ENCODE measurements at places on chromosomes 1 and 21.

GRCh38 chr1:109621379-109622136 is 1.9 kb downstream of the AMPD2 start:
- DNase-seq = no peak

DNA sequence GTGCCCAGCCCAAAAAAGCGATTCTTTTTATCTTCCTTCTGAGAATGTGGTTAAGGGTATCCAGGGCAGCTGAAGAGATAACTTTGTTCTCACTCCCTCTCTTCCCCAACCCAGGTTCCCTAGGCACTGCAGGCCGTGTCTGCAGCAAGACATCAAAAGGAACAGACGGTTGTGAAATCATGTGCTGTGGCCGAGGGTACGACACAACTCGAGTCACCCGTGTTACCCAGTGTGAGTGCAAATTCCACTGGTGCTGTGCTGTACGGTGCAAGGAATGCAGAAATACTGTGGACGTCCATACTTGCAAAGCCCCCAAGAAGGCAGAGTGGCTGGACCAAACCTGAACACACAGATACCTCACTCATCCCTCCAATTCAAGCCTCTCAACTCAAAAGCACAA is 11.4 kb downstream of the WNT2B start:
- DNase-seq = peak; percentile 11

- no peak for DNase-seq
Measured at GRCh38 chr21:42607525-42608102, 45.8 kb upstream of the PDE9A start.

DNA sequence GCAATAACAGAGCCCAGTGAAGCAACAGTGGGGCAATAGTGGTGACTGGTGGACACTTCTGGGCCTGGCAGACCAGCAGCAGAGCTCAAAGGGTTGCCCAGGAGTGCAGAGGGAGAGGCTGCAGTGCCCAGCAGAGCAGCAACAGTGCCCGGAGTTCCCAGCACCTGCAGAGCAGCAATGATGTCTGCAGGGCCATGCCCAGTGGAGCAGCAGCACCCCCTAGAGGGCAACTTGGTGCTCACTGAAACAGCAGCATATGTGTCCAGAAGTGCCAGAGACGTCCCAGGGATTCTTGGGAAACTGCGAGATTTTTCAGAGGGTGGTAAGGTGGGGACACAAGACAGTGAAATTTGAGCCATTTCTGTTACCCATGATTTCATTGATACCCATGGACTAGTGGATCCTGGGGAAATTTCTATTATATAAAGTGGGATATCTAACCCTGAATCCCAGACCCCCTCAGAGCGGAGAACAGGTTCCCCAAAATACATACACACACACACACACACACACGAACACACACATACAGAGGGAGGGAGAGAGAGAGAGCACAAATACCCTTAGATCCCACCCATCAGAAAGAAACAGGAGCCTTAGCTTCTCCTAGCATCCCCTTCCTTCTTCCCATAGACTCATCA is 156.9 kb upstream of the GJB5 start:
- DNase-seq = peak; percentile 65

GRCh38 chr1:61083807-61084440 is 1.6 kb downstream of the NFIA start:
- DNase-seq = no peak

Measured in NB4 (cell line).